HS-5 (cell line): ENCODE measurements at places on chromosomes 16 and 17.

GRCh38 chr17:51261024-51261963, 948 bp downstream of the UTP18 start:
- no peak for DNase-seq

GRCh38 chr17:4498461-4499397, at the start of gene SPNS2:
Gene SPNS2 (plus strand): TSS chr17:4498881. CDS start chr17:4499048, 167 bp downstream.
- DNase-seq: no peak

DNA sequence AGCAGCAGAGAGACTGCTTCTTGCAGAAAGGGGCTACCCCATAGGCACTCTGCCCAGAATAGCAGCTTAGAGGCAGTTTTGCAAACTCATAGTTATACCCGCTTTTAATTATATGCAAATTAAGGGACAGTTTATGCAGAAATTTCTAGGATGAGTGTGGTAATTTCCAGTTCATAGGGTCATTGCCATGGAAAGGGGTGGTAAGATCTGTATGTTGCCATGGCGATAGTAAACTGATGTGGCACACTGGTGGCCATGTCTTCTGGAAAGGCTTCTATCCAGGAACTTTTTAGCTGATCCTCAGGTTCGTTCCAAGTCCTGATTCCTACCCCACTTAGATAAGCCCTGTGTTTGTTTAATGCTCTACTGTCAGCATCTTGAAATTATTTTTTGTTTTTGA, 6.2 kb downstream of the STXBP4 start:
- no peak for DNase-seq

DNA sequence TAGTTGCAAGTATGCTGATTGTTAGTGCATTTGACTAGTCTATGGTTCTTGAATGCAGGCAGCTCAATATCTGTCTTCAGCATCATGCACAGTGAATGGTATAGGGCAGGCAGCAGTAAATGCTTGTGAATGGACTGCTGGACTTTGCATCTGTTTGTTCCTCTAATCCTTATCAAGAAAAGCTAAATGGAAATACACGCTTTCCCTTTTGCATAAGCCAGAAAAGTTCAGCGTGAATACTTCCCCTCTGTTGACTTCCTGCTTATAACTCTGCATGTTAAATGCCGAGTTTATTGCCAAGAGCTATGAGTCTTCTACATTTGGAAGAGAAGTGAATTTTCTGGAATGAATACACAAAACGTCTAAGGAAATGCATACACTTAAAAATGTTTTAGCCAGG, 127.9 kb upstream of the CPHXL start:
- no peak for DNase-seq

DNA sequence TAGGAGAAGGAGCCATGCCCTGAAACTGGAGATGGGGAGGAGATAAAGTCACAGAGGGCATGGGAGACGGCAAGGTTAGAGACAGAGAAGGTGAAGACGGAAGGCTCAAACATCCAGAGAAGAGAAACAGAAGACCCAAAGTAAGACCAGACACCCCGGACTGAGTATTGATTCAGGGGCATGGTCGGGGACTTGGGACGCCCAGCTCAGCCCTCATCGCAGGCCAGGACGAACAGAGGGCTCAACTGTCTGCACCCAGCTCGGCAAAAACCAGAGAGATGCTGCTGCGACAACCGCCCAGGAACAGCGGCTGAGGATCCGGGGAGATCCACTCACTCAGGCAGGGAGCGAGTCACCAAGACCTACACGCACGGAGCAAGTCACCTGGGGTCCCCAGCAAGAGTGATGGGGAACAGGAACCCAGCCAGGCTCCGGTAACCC, 999 bp downstream of the XYLT1 start:
- DNase-seq: no peak

DNA sequence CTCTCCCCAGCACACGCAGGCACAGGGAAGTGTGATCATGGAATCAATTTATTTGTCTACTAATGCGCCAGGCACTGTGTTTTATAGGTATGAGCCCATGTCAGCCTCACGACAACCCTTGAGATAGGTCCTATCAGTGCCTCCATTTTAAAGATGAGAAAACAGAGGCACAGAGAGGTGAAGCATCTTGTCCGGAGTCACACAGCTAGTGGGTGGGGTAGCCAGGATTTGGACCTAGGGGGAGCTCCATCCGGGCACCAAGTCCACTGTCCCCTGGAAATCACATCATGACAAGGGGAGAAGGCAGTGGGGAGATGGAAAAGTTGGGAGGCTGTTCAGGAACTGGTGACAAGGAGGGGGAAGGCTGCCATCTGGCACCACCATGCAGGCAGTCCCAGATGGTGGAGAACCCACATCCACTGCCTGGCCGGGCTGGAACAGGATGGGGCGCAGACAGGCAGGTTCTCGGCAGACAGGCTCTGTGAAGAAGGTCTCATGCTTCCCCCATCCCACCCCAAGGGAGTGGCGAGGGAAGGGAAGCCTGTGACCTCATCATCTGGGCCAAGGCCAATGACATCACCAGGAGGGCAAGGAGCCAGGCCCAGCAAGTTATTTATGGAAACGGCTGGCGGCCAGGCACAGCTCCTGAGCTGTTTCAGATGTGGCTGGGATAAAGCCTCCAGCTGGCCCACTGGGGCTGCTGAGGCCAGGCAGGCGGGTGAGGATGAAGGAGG, 126.0 kb upstream of the SDK2 start:
- DNase-seq: peak; percentile 2

- no peak for DNase-seq
Measured at GRCh38 chr16:87558682-87559081, 43.6 kb upstream of the JPH3 start.

- DNase-seq: no peak
Measured at GRCh38 chr17:39701784-39702422, 2.0 kb downstream of the ERBB2 start.

- no peak for DNase-seq
Measured at GRCh38 chr16:14386115-14386514, 243.9 kb downstream of the PARN start.

DNA sequence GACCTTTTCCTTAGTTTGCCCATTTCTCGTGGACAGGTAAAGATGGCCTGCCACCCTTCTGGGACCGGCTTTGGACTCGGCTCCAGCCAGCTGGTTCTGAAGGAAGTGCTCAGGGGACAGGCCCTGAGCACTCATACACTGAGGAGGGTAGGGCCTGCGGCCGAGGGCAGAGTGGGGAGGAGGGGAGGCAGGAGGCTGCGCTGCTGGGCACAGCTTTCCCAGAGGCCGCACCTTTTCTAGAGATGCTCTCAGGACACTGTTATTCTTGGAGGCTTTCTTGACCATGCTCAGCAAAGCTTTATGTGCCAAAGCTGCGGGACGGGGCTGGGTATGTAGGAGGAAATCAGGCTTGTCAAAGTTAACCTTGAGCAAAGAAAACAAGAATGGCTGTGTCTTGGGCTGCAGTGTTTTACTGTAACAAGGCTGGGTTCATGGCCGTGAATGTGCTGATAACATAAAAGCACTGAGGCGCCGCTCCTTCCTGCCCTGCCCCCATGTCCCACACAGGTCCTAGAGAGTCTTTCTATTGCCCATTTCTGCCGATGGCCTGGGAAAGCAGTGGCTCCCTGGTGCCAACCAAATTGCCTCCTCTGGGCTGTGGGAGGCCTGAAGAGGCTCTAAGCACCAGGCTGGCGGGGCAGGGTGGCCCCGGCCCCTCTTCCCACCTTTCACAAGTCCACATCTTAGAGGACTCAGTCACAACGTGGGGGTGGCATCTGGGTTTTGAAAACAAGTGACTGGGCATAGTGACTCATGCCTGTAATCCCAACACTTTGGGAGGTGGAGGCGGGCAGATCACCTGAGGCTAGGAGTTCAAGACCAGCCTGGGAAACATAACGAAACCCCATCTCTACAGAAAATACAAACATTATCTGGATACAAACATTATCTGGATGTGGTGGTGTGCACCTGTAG, 22.3 kb upstream of the TIMP2 start:
- DNase-seq: no peak

DNA sequence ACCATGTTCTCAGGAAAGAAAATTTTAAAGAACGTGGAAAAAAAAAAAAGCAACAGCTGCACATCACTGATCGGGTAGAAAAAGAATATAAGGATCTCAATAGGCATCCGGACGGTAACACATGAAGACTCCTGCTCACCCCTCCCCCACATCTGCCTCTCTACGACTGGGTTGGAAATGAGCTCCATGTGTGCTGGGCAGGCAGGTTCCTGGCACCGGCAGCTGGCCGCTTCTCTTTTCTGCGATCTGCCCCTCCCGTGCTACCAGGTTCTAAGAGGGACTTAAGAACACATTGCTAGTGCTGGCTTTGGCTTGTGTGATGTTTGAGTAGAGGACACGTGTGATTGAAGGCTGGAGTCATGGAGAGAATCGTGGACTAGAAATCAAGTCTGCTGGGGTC, 115.5 kb downstream of the AATF start:
- DNase-seq: no peak

DNA sequence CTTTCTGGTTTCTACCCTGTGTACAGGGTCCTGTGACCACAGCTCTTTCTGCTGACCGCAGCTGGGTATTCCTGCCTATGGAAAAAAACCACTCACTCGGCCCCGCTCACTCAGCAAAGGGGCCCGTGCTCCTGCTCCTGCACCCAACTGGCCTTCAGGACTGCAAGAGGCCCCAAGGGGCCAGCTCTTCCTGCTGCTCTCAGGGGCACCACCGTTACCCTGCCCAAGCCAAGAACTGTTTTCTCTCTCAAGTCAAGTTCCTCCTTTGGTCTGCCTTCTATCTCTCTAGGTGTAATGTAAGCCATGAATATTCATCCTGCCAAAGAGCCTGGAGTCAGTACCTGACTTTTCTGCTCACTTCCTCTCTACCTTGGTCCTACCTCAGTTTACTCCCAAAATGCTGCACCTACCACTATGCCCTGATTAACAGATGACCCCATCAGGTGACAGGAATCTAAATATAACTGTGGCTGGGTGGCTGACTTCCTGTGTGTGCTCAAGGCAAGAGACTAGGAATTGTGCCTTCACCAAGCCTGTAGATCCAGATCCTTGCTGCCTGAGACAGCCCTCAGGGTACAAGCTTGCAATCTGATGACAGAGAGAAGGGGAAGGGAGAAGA, 20.4 kb upstream of the SCIMP start:
- DNase-seq: no peak

GRCh38 chr16:84048270-84048669, 5.7 kb upstream of the SLC38A8 start:
- DNase-seq: no peak

- no peak for DNase-seq
Measured at GRCh38 chr17:36203335-36203734, 6.8 kb upstream of the CCL3L1 start.

DNA sequence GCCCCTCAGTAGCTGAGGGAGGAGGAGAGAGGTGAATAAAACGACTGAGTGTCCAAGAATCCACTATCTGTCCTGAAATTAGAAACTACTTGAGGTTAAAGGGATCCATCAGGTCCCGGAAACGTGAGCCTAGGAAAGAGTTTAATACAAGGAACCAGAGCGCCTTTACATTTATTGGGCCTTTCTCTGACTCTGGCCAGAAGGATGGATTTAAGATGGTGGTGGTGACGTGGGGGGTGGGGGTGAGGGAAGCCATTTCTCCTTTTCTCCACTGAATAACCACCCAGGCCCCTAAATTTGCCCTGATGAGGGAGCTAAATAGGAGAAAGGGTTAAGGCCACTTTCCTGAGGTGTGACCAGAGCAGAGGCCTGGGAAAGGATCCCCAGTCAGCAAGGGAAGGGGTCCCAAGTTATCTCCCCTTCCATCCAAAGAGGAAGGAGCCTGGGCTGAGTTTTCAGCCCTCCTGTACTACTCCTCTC, 1.0 kb upstream of the HOXB9 start:
- no peak for DNase-seq

- peak; percentile 60 for DNase-seq
Measured at GRCh38 chr17:1515640-1516387, 598 bp downstream of the INPP5K start.

DNA sequence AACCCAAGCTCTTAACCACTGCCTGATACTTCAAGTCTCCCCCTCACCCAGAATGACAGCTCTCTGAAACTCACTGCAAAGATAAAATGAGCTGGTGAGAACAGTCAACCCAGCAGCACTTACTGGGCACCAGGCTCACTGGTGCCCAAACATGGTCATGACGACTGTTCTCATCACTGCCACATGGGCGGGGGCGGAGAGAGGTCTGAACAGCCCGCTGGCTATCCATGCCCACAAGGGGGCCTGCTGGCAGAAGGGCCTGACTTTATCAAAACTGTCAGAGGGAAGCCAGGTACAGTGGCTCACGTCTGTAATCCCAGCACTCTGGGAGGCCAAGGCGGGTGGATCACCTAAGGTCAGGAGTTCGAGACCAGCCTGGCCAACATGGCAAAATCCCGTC, 4.0 kb downstream of the MYBBP1A start:
- DNase-seq: no peak

DNA sequence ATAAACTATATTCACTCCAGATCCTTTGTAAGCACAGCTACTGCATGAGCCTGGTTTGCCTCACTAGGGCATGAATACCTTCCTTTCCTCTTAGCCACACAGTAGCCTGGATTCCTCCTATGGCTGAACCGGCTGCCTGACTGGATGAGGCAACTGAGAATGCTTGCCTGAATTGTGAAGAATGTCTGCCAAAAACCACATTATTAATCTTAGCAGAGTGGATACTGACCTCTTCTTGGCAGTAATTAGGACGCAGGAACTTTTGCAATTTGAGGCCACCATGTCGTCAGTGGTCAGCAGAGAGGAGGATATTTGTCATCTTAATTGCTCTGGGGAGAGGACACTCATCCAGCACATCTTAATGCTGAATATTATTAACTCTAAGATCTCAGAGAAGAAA, 651.8 kb upstream of the GOT2 start:
- DNase-seq: peak; percentile 85

DNA sequence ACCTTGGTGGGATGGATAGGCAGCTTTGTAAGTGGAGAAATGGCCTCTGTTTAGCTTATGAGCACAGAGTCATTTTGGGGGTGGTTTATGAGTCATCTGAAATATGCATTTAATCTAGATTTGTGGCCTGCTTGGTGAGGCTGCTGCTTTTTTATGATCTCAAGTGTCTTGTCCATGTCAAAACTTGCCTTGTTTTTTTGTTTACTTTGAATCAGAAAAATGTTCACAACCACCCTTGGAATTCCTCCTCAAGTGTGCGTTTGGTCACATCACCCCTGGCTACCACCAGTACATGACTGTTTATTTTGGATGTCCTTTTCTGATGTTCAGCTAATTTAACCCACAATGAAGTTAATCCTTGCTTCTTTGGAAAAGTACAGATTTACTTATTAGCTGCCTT, 64.6 kb downstream of the FTO start:
- DNase-seq: peak; percentile 76

DNA sequence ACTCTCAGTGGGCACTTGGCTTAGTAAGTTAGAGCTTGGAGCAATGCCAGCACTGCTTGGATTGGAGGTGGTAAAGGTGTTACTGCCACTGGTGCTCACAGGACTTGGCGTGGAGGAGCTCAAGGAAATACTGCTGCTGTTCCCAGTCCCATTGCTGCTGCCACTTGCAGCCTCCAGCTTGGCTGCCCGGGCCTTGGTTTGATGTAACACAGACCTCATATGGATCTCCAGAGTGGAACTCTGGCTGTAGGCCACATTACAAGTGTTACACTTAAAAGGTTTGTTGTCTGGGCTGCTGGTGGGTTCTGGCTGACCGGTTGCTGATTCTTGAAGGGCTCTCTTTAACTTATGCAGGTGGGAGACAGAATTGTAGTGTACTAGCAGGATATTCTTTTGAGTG, 250.3 kb downstream of the ZFHX3 start:
- DNase-seq: no peak
